ENCODE measurements at places on chromosomes 6 and 20.

DNA sequence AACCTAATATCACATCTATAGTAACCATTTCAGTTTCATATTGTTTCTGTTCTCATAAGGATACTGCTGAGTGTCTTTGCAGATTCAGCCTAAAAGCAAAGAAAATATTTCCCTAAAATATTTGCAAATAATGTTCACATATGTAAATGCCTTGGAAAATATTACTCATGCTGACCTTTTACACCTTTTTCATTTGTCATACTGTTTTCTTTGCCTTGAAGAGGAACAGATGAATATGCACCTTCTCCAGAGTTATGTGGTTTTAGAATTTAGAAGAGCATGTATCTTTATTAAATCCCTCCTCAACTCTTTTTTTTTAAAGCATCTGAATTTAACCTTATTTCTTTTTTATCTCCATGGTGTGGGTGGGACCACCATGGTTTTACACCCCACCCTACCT lies 32.5 kb downstream of the NDUFAF5 start:
- no peak for DNase-seq

DNA sequence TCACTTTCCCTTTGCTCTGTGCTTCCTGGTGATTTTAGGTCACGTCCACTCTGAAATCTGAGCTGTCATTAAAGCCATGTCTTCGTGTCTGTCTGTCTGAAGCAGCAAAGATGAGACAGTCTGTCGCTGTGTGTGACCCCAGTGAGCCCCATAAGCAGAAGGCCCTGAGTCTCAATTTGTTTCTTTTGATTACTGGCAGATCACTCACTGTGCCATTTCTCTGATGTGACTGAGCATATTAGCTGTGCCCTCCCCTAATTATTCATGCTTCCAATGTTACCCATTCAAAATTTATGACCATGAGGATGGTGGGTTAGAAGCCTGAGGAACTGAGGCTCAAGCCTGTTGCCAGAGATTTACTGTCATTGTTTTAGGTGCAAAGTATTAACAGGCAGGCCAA lies 117.6 kb downstream of the PLCB1 start:
- no peak for DNase-seq

- no peak for DNase-seq
Observed at GRCh38 chr20:3326779-3327521, 80.5 kb downstream of the DNAAF9 start.

- no peak for DNase-seq
Observed at GRCh38 chr6:43703512-43704429, 16.2 kb upstream of the MRPS18A start.

DNA sequence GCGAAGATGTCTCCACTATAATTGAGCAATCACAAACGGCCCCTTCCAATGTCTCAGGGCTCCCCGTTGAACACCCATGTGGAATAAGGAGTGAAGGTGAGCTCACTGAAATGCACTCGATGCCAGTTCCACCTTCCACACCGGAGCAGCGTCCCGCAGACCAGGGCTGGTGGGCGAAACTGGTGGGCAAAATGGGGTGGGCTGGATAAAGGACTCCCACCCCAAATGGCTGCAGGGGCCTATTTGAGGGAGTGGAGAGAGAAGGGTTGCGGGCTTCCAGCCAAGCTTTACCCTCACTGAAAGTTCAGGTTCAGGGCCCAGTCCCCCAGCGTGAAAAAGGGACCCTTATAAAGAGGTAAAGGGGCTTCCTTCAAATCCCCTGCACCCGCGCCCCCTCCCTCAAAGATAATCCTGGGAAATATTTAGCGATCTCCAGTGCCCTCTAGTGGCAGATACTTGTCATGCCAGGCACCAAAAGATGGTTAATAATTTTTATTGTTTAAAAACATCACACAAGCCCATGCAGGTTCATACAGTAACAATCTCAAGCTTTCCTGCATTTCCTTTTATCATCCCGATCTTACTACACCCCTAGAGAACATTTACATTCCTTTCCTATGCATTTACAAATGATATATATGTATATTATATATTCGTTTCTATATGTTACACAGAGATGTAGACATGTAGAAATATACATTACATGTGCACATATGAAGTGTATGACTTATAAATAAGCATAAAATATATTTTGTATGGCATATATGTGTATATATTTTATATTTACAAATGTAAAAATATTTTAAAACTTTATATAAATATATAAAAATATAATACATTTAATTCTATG lies 58.2 kb upstream of the NKX2-2 start:
- peak; percentile 11 for DNase-seq

GRCh38 chr6:159044899-159045727 lies at the start of gene TAGAP:
Gene TAGAP (minus strand): TSS chr6:159044991. CDS start chr6:159044146, 845 bp downstream.
- no peak for DNase-seq

DNA sequence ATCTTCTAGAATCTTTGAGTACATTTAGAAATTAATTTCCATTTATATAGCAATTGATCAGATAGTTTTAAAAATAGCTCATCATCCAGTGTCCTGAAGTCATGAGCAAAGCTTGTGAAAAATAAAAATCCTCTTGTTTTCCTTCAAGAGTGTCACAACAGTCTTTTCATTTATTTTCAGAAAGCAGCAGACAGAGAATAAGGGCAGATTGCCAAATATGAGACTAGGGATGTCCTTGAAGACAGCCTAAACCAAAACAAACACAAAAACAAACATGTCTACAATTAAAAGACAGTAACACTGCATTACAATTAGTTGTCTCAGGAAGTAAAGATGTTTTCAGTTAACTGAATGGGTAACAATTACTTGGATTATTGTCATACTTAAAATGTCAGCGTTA lies 682.8 kb downstream of the TFAP2A start:
- no peak for DNase-seq

GRCh38 chr6:36777801-36778200 lies 61.4 kb downstream of the CPNE5 start:
- no peak for DNase-seq

DNA sequence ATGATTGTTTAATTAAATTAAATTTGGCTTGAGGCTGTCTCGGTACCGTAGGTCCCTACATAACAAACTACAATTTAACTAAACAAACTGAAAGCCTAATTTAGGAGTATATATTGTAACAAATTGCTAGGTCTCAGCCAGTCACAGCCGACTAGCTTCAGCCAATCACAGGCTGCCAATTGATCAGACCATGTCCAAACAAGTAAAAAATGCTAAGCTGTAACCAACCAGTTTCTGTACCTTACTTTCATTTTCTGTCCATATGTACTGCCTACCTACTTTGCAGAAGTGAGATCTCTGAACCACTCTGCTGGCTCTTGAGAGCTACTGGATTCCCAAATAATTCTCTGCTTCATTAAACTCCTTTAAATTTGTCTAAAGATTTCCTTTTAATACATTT lies 648.0 kb upstream of the GJE1 start:
- no peak for DNase-seq

- no peak for DNase-seq
Observed at GRCh38 chr20:56469077-56469449, 636 bp downstream of the RTF2 start.

GRCh38 chr6:111951497-111952085 lies 78.3 kb upstream of the FYN start:
- DNase-seq = no peak

DNA sequence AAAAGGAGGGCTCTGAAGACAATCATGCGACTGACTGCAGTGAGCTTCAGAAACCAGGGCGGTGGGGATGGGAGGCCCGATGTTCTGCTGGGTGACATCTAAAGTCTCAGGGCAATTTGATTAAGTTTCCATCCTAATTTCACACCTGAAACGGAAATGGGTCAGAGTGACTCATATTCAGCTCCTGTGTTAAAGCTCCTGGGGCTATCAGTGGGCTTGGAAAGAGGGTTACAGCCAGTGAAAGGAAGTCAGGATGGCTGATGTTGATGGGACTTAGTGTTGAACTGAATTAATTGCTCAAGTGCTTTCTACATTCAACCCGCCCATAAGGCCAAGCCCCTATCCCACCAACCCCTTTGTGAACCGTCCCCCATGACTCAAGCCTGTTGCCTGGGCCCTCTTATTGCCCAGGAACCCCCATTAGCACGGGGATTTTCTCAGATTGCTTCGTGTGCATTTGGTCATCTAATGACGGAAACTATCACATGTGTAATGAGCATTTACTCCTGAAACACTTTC lies 47.1 kb upstream of the TBC1D7 start:
- no peak for DNase-seq

- DNase-seq = no peak
Observed at GRCh38 chr20:51562332-51563173, 20.0 kb upstream of the NFATC2 start.

- DNase-seq = no peak
Observed at GRCh38 chr6:147839708-147840610, 331.5 kb downstream of the SAMD5 start.

GRCh38 chr6:63816982-63817436 lies 181.4 kb downstream of the PHF3 start:
- peak; percentile 14 for DNase-seq

Measured in WERI-Rb-1 (cell line).